Activated CD8-positive, alpha-beta memory T cell treated with anti-CD3 and anti-CD28 coated beads for 48 hours (primary cell): ENCODE measurements at places on chromosomes 2 and 18.

DNA sequence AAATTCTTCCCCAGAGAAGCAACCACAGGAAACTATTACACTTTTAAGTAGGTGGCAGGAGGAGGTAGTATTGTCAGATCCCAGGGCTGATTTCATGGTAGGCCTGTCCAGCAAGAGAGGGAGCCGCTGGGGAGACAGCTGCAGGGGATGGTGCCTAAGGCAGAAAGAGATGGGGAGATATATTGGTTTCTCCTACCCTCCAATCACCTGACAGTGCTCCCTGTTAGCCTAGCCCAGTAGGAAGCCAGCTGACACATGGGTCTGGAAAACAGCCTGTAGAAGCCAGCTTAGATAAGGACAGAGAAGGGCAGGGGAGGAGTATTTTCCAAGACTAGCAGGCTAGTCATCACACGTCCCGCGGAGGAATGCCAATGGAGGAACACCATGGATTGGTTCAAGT is 8.2 kb upstream of the SPOPL start:
- no peak for DNase-seq

DNA sequence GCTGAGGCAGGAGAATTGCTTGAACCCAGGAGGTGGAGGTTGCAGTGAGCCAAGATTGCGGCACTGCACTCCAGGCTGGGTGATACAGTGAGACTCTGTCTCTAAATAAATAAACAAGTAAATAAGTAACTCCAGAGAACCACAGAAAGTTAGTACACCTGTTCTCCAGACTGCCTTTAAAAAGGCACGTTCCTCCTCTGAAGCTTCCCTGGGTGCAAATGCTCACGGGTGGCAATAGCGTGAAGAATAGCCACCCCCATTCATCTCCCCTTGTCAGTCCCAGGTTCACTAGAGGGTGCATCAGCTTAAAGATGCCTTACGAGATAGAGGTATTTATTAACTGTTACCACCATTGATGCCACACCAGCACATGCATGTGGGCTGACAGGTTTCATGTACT is 64.3 kb upstream of the RTN4 start:
- DNase-seq, result no peak

- DNase-seq, result no peak
These were observed 27.3 kb downstream of the ZAP70 start for GRCh38 chr2:97740590-97741182.

DNA sequence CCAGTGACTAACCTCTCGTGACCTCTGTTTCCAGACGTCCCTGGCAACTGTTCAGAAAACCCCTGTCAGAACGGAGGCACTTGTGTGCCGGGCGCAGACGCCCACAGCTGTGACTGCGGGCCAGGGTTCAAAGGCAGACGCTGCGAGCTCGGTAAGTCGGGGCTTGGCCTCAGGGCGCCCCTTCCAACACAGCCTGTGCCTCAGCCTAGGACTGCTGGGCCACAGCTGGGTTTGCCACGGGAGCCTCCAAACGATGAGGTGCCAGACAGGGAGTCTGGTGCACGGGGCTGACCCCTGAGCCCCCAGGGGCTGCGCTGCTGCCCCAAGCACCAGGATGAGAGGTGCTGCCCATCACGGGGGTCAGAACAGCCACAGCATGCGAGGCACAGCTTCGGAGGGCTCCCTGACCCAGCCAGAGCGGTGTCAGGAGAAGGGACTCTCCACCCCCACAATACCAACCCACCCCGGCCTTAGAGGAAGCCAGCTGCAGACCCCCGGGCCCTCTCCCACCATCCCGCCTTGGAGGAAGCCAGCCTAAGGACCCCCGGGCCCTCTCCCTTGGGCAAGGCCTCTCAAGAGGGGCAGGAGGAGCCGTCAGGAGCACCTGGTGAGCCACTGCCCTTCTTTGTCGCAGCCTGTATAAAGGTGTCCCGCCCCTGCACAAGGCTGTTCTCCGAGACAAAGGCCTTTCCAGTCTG is 20.3 kb downstream of the MTERF4 start:
- DNase-seq, result no peak

GRCh38 chr2:46530639-46531038 is 51.3 kb downstream of the TMEM247 start:
- DNase-seq, result no peak

GRCh38 chr2:15427987-15428386 is 133.1 kb downstream of the NBAS start:
- DNase-seq, result no peak

DNA sequence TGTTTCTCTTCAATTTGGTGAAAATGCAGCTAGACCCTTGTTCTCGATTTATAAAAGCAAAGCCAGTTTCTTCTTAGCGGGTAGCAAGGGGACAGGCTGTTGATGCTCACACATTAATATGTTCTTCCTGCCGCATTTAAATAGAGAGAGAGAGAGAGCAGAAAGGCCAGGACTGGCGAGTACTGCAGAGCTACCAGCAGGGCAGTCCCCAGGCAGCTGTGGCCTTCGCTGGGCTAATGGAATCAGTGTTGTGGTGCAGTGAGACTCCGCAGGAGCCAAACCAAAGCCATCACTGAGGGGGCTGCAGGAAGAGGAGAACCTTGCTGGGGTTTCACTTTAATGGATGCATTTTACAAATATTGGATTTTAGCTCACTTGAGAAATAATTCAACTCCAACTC is 223.6 kb downstream of the ACTR3 start:
- no peak for DNase-seq

- no peak for DNase-seq
These were observed 264.7 kb downstream of the TNS1 start for GRCh38 chr2:217738061-217738460.

DNA sequence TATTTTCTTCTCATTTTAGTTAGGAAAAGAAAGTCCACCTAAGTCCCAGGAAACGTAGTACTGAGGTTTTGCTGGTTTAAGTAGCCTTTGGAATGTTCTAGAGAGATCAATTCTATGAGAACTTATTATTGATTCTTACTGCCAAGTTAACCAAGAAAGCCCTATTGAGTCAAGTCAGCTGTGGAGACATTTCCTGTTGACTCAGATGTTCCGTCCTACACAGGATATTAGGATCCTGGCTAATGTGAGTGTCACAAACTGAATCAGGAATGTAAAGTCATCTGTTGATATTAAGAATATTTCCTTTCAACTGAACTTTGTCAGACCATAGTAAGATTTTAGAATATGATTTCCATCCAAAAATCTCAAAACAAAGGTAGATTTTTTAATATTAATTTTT is 654.3 kb downstream of the LRRTM4 start:
- DNase-seq, result no peak

GRCh38 chr2:2234398-2235195 is 96.5 kb downstream of the MYT1L start:
- DNase-seq, result no peak

- DNase-seq, result no peak
These were observed 265.5 kb upstream of the PARD3B start for GRCh38 chr2:204279819-204280218.

GRCh38 chr2:163771596-163771995 is 35.8 kb upstream of the FIGN start:
- no peak for DNase-seq

DNA sequence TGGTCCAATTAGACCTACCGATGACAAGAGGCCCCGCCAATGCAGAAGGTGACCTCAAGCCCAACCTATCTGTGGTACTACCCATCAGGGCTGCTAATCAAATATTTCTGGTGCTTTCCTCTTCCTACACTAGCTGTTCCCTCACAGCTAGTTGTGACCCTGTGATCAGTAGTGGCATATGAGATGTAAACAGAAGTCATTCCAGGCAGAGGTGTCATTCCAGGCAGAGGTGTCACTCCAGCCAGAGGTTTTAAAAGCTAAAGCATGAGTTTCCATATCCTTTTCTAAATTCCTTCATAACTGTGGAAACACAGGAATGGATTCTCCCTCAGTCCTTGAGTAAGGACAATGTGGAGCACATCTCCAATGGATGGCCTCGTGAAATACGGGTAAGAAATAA is 110.9 kb upstream of the DNAJC10 start:
- no peak for DNase-seq

GRCh38 chr2:59383473-59383872 is 1142.3 kb upstream of the FANCL start:
- DNase-seq, result no peak

DNA sequence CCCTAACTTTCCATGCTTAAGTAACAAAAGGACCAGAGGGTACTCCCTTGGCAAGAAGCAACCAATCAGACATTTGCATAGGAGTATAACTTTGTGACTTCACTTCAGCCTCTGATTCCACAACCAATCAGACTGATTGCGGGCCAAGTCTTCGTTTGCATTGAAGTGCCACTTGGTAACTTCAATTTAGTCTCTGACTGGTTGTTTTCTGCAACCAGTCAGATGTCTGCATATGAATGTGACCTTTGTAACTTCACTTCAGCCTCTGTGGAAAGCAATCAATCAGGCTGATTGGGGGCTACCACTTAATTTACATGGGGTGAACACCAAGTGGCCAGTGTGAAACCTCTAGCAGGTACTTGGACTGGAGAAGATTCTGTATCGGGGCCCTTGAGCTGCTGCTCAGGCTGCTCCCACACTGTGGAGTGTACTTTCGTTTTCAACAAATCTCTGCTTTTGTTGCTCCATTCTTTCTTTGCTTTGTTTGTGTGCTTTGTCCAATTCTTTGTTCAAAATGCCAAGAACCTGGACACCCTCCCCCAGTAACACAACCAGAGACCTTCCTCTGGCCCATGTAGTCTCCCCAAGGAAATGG is 241.5 kb downstream of the ACKR3 start:
- DNase-seq, result no peak

DNA sequence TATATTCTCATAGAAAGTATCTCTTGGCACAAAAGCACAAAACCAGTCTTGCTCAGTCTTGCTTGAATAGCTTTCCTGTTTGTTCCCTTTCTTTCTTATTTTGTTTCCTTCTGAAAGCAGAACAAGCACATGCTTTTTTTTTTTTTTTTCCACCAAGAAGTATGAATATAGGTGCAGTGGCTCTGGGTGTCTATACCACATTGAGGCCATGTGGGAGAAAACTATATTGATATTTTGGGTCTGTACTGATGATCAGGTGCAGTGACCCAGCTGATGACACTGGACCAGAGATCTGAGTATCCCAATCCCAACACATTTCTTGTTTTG is 28.7 kb downstream of the GEMIN6 start:
- no peak for DNase-seq

DNA sequence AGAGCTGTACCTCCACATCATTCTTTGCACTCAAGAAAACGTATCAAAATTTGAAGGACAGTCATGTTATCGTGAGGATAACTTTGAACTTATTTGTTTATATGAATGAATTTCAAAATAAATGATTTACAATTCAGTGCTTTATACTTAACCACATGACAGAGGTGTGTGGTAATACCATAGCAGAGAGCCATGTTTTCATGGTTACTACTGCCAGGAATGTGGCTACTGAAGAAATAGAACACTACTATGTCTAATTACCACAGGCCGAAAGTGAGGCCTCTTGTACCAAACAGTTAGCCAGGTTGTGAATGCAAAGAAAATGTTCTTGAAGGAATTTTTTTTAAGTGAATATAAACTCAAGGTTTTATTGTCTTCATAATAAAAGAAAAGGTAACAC is 49.2 kb downstream of the AAK1 start:
- DNase-seq, result no peak

- DNase-seq, result no peak
These were observed 1.7 kb upstream of the POLR2D start for GRCh38 chr2:127859712-127860085.

- DNase-seq, result no peak
These were observed 186.8 kb downstream of the LTBP1 start for GRCh38 chr2:33133454-33133952.

- DNase-seq, result no peak
These were observed 81.0 kb downstream of the TAF4B start for GRCh38 chr18:26307161-26307773.

DNA sequence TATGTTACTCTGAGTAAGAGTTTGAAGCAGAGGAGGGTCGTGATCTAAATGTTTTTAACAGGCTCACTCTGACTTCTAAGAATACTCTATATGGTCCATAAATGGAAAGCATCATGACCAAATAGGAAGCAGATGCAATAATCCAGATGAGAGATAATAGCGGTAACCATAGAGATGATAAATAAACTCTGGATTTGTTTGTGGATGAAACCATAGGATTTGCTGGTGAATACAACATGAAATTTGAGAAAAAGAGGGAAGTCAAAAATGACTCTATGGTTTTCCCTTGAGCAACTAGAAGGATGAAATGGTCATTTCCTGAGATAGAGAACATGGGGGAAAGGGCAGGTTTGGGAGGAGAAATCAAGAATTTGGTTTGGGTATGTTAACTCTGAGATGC is 3.9 kb downstream of the HEATR5B start:
- DNase-seq, result no peak

DNA sequence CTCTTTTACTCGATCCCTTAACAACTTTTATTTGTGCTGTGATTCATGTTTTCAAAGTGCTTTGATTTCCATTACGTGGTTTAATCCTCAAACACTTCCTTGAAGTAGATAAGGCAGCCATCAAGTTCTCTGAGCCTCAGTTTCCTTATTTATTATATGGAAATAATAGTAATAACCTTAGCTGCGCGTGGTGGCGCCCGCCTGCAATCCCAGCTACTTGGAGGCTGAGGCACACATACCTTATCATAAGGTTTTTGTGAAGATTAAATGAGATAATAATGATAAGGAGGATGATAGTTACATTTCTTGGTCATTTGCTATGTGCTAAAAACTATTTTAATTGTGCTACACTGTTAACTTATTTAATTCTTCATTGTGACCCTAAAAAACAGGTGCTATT is 305.7 kb downstream of the NRXN1 start:
- no peak for DNase-seq

GRCh38 chr2:46490521-46491141 is 11.3 kb downstream of the TMEM247 start:
- no peak for DNase-seq

DNA sequence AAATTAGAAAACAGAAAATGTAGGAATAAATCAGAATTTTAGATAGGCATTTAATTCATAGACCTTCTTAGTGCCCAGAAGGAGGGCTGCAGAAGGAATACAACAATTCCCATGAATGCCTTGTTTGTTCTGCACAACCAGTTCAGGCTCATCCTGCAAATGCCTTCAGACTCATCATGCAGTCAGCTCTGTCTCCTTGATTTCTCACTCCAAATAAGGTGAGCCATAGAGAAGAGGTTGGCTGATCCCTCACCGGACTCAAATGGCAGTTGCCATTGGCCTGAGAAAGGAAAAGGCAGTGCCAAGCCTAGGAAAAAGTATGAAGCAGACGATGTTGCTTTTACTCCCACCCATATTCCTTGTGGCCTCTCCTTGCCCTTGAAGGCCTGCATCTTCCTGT is 50.3 kb downstream of the DSC3 start:
- DNase-seq, result no peak

GRCh38 chr18:65919663-65920062 is 168.9 kb downstream of the CDH7 start:
- DNase-seq, result no peak

DNA sequence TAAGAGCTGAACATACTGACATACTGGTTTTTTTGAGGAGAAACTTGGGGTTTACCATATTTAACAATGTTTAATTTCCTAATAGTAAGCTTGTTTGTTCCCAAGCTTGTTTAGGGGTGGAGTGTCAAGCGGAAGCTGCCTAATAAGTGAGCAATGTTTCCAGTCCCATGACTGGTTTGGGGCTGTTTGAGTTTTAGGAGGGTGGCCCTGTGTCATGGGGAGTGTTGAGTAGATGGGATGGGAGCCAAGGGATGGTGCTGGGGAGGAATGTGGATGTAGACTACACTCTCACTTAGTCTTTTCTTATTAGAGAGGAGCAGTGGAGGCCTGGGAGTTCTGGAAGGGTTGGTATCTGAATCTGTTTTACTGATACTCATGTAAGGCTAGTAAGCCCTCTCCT is 128.5 kb downstream of the TANC1 start:
- no peak for DNase-seq

- DNase-seq, result no peak
These were observed 360.7 kb upstream of the ETAA1 start for GRCh38 chr2:67036444-67036843.

GRCh38 chr2:85160966-85161960 is 28.1 kb downstream of the TCF7L1 start:
- DNase-seq, result no peak
